ENCODE measurements at places on chromosomes 13 and 19.

- DNase-seq: no peak
Observed at GRCh38 chr13:111505175-111505777, 184.8 kb downstream of the TEX29 start.

DNA sequence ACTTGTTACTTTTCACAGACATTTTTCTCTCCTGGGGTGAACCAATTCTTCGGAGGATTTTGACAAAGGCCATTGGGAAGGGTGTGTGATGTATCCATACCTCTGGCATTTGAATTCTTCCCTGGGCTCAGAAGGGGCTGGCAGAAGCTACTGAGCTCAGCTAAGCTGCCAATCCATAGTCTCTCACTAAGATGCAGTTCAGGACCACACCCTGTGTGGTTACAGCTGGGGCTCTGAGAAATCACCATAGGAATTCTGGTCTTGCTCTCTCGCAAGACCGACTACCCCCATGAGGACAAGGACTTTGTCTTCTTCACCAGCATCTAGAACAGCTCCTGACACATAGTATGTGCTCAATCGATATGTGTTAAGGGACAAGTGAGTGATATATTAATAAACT is 6.0 kb downstream of the C13orf42 start:
- DNase-seq: no peak

DNA sequence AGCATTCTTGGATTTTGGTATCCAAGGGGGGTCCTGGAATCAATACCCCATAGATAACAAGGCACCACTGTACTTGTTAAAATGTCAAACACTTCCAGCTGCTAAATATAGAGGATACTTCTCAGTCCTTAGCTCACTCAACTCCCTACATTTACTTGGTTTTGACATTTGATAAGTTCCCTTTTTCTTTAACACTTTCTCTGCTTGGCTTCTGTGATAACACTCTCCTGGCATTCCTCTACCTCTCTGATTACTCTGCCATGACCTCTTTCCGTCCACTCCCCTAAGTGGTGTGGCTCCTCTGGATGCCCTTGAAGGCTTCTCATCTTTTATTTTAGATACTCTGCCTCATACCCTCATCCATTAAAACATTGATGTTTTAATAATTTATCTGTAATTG is 65.2 kb downstream of the MICU2 start:
- DNase-seq: no peak

- DNase-seq: no peak
Observed at GRCh38 chr13:19597523-19597922, 35.9 kb upstream of the MPHOSPH8 start.

DNA sequence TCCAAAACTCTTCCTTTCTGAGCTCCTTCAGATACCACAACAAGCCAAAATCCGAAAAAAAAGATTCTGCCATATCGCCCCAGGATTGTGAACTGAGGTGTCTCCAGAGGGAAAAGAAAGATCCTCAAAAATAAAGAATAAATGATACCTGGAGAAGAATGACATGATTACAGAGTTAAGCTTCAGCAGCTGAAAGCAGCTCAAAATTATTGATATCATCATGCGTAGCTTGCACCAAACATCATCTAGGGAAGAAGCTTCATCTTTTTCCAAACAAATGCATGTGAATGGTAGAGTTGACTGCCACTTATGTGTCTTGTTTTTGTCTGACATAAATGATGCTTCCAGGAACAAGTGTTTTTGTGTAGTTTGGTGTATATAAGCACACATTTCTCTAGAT is at the start of gene NLRP9:
Gene NLRP9 (minus strand): TSS at position 101 of the 400 bp plus-strand sequence. CDS start 28 bp downstream, at position 73.
- no peak for DNase-seq

DNA sequence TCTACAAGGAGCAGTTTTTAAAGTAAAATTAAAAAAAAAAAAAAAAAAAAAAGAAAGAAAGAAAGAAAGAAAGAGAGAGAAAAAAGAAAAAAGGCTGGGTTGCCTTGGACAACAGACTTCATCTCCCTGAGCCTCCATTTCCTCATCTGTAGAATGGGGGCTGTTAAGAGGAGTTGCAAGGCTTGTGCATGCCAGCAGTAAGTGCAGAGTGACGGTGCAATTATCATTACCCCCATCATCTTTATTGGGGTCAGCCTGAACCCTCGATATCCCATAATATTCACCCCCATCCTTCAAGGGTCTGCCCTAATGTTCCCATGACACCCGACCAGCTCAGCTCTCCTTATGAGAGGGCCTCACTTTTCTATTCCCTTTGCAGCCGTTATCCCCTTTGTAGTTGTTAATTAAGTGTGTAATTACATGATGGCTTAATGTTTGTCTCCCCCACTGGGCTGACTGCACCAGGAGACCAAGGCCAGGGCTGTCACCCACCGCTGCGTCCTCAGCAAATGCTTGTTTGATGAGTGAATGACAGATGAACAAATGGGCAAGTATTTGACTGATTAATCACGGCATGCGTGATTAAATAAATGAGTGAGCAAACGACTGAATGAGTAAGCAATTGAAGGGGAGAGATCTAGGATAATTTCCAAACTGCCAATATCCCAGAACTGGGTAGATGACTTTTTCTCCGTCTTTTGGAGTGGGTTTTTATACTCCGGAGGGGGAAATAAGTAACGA is 10.1 kb downstream of the FOSB start:
- peak; percentile 17 for DNase-seq

GRCh38 chr13:101520672-101521071 is 68.2 kb downstream of the ITGBL1 start:
- DNase-seq: no peak

- DNase-seq: no peak
Observed at GRCh38 chr13:33110713-33111413, 94.6 kb downstream of the KL start.

GRCh38 chr19:11479898-11480714 is 740 bp downstream of the ELAVL3 start:
- DNase-seq: no peak

GRCh38 chr19:47002106-47002766 is 17.4 kb upstream of the NPAS1 start:
- no peak for DNase-seq

GRCh38 chr13:51559946-51560735 is 24.1 kb upstream of the WDFY2 start:
- no peak for DNase-seq

GRCh38 chr13:26705536-26705935 is 55.0 kb downstream of the GPR12 start:
- DNase-seq: no peak

- no peak for DNase-seq
Observed at GRCh38 chr13:27279506-27279905, 8.9 kb downstream of the RASL11A start.

GRCh38 chr19:7789447-7789846 is 26.4 kb downstream of the CLEC4M start:
- DNase-seq: no peak

DNA sequence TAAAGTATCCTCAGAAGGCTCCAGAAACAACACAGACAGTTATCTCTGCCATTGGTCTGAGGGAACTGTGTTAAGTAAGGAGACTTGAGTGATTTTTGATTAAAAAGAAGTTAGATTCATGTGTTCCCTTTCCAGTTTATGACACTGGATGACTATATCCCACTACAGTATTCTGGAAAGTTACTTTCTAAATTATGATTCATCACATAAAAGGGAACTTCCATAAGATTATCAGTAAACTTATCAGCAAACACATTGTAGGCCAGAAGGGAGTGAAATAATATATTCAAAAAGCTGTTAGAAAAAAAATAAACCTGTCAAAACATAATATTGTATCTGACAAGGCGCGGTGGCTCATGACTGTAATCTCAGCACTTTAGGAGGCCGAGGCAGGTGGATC is 700.0 kb downstream of the SLITRK6 start:
- no peak for DNase-seq

DNA sequence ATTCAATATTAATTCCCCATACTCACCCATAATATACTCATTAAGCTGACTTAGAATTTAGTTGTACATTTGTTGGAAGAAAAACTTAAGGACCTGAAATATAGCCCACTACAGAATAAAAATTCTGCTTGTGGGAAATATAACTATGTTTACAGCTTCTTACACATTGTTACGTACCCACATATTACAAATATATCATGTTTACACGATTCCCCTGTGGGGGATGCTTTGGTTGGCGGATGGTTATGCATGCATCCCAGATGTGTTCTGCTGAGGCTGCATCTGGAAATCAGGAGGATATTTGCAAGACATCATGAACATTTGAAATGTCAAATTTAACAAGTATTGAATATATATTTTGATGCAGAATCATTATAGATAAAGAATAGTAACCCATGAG is 79.5 kb upstream of the KL start:
- DNase-seq: no peak

DNA sequence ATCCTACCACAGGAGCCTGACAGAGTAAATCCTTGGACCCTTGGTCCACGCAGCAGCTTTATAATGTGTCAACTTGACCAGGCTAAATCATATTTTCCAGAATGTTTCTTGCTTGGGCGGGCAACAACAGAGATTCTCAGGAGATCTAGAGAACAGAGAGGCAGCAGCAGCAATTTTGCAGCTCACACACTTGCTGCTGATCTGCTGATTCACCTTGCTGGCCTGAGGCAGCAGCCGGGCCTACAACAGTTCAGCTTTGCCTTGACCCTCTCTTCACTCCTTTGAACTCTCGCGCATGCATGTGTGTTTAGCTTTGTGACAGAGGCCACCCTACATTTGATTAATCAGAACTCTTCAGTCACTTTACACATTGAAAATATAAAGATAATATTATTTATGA is 159.3 kb downstream of the UGGT2 start:
- no peak for DNase-seq

GRCh38 chr19:39070888-39071287 is 13.3 kb upstream of the ACP7 start:
- DNase-seq: no peak

DNA sequence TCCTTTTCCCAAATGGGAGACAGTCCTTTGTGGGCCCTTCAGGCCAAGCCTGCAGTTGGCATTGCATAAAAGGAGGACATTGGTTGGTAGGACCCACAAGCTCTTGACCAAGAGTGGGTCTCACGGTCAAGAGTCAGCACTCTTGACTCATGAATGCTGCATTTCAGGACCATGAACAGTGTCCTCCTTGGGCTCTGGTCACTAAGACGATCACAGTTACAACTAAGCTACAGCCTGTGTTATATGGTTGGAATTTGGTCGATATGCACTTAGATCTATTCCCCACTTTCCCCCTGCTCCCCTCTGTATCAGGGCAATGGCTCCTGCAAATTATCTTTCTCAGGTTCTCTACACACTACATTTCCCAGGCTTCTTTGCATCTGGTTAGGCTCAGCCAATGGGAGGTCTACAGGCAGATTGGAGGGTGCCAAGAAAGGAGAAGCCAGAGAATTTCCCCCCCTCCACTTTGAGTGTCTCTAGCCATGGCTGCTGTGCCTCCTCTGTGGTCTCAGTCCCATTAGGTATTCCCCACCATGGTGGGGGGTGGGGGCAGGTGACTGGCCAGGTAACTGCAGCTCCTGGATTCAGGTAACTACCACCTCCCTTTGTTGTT is 3.1 kb upstream of the OLFM2 start:
- DNase-seq: no peak

DNA sequence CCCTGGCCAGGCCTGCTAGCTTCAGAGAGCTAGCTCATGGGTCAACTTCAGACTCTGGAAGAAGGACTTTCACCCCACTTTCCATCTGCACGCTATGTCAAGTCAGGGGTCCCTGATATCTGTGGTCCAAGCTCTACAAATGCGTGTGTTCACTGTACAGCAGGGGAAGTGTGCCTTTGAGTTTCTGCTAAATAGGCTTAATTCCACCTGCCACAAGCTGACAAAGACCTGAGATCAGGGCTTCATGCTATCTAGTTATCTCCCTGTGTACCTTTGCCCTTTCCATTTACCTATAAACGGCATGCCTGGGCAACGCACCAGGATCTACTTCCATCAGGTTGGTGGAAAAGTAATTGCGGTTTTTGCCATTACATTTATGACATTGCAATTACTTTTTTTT is 10.7 kb upstream of the SULT2A1 start:
- DNase-seq: peak; percentile 32

- peak; percentile 92 for DNase-seq
Observed at GRCh38 chr19:45097776-45098520, 5.0 kb downstream of the PPP1R37 start.

GRCh38 chr13:20313896-20314295 is 81.8 kb upstream of the GJB6 start:
- DNase-seq: no peak

DNA sequence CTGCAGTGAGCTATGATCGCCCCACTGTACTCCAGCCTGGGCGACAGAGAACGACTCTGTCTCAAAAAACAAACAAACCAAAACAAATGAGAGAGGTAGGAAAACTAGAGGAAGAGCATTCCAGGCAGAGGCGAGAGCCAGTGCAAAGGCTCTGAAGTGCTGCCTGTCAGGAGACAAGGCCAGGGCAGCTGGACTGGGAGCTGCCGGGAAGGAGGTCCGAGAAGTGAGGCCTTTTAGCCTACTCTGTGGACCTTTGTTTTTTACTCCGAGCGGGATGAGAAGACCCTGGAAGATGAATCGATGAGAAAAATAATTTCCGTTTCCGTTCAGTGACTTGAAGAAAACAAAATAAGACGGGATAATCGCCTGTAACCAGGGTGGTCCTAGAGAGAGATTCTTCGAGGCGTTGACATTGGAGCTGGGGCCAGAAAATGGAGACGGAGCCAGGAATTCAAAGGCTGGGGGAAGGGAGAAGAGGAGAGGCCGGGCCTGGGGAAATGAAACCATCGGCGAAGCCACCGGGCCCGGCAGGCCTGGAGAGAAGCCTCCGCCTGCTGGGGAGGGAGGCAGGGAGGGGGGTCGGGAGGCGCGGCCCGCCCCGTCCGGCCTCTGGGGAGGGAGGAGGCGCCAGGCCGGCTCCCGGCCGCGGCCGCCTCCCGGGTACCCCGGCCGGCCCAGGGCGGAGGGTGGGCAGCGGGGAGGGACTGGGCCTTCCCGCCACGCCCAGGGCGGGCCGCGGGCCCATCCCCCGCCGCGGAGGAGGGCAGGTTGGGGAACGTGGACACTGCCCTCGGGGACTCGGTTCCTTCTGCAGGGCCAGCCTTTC is 7.8 kb upstream of the SERTAD1 start:
- DNase-seq: peak; percentile 96

GRCh38 chr13:40170091-40170490 is 496.4 kb downstream of the FOXO1 start:
- no peak for DNase-seq

DNA sequence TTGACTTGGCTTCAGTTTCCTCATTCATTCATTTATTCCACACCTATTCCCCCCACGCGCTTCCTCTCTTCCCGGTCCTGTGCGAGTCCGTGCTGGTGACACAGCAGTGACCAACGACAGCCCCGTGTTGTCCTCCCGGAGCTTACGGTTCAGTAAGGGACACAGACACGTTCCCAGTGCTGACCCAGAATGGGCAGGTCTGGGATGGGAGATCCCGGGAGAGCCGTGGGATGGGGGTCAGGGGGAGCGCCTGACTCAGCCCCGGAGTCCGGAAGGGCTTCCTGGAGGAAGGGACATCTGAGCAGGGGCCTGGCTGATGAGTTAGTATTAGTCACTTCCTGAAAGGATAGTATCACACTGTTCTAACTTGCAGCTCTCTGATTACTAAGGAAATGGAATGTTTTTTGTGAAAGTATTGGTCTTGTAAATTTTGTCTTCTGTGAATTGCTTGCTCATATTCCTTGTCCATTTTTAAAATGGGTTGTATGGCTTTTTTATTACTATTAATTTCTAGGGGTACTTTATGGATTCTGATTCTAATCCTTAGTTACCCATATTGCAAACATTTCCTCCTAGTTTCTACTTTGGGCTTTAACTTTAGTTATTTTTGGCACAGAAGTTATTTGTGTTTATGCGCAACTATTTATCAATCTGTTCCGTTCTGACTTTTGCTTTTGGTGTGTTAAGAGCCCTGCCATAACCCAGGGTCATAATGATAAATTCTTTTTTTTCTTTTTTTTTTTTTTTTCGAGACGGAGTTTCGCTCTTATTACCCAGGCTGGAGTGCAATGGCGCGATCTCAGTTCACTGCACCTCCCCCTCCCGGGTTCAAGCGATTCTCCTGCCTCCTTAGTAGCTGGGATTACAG is 708 bp upstream of the ERCC1 start:
- DNase-seq: peak; percentile 87

Data from hepatocyte (in vitro differentiated cells).